ENCODE measurements at places on chromosomes 13 and 19.

GRCh38 chr13:112851107-112852038 lies 117.6 kb upstream of the MCF2L start:
- DNase-seq: no peak

DNA sequence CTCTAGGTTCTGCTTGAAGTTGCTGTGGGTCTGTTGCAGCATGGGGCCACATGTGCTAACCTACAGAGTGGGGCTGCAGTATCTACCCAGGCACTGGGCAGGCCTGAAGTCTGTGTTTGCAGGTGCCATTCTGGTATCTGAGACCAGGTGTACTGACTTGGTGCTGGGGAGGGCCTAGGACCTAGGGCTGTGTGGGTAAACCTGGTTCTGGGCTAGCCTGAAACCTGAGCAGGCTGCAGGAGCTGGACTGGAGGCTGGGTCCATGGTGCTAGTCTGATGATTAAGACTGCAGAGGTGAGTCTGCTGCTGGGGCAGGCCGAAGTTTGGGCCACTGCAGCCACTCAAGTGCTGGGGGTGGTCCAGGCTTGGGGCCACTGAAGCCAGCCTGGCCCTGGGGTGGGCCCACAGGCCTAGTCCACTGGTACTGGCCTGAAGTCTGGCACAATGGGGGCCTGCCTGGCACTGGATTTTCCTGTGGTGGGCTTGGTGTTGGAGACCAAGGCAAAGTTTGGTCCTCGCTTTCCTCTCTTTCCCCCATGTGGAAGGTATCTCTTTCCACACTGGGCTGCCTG lies 310.6 kb downstream of the NDFIP2 start:
- no peak for DNase-seq

DNA sequence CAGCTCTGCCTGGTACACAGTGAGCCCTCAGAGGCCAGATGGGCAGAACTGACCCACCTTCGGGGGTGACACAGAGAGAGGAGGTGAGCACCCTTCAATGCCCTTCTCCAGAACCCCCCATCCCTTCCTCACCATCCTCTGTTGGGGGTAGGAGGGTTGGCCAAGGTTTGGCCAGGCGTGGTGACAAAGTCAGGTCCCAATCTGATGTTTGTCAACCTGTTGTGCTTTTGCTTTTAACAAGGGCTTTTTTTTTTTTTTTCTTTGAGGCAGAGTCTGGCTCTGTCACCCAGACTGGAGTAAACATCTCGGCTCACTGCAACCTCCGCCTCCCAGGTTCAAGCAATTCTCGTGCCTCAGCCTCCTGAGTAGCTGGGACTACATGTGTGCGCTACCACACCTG lies 7.3 kb downstream of the PTGIR start:
- DNase-seq: no peak

GRCh38 chr19:6694147-6694815 lies 24.3 kb upstream of the TNFSF14 start:
- no peak for DNase-seq

DNA sequence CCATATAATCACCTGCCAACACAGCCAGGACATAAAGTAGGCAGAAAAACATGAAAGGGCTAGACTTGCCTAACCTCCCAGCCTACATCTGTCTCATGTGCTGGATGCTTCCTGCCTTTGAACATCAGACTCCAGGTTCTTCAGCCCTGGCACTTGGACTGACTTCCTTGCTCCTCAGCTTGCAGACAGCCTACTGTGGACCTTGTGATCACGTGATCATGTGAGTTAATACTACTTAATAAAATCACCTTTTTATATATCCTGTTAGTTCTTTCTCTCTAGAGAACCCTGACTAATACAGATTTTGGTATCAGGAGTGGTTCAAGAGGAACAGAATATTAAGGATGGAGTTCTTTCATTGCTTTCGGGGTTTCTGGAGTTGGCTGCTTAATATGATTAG lies 2867.6 kb downstream of the PCDH9 start:
- DNase-seq: no peak

DNA sequence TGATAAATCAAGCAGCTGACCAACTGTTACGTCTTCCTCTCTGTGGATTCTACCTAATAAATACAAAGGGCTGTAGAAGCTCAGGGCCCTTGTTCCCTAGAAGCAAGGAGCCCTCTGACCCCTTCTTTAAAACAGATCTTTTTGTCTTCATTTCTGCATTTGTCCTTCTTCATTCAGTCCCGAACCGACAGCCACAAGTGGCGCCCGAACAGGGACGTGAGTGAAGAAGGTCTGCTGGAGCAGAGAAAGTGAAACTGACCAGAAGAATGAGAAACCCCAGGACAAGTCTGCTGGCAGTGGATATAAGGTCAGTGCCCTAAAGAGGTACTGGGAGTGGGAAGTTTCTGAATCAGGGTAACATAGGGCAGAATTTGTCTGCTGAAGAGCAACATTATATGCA lies 13.1 kb downstream of the ZNF773 start:
- DNase-seq: no peak

- DNase-seq: no peak
These were observed 9.0 kb upstream of the ISYNA1 start for GRCh38 chr19:18446811-18447359.

GRCh38 chr13:42717176-42717575 lies 64.2 kb upstream of the FAM216B start:
- no peak for DNase-seq

DNA sequence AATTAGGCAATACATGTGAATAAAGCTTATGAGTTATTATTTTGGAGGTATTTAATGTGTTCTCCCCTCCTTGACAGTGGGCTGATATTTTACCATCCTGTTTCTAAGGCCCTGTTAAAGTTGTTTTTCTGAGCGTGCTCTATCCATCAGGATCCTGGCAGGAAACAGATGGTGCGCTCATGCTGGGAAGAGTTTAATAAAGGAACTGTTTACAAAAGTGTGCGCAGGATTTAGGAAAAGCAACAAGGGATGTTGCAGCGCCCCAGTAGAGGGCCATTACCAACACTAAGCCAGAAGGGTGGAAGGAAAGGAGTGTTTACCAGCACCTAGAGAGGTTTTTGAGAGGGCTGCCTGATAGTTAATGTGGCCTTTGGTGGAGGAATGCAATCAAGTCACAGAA lies 374.5 kb downstream of the KCNRG start:
- DNase-seq: no peak

DNA sequence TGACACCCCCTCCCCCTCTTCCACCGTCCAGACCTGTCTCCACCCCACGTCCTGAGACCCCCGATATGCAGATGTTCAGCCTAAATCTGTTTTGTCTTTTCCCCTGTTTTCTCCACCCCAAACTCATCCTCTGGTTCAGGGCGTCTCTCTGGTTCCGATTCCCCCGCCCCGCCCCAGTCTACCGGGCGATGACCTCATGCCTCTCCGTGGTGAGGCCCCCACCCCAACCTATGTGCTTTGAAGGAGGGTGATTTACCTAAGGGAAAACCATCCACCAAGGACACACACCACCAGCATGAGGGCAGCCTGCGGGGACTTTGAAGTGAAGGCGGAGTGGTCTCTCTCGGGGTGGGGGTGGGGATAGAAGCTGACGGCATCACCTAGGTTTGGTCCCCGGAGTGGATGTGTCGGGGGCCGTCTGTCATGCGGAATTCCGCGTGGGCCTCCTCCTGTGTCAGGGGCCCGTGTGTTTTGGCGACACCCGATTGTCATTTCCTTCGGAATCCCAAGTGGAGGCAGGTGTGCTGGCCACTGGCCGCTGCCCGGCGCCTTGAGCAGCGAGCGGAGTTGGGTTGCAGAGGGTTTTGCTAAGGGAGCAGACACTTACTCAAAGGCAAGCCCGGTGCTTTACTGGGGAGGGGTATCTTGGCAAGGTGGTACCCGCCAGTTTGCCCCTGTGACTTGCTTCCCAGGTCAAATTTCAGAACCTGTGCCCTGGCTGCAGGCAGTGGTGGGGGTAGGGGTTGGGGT lies 1.4 kb downstream of the FZR1 start:
- peak; percentile 47 for DNase-seq

- DNase-seq: no peak
These were observed 15.0 kb downstream of the ZC3H4 start for GRCh38 chr19:47098608-47099007.

- DNase-seq: no peak
These were observed 1263.1 kb downstream of the PCDH9 start for GRCh38 chr13:65966991-65967451.

- no peak for DNase-seq
These were observed 92.4 kb downstream of the DCT start for GRCh38 chr13:94387047-94387446.

DNA sequence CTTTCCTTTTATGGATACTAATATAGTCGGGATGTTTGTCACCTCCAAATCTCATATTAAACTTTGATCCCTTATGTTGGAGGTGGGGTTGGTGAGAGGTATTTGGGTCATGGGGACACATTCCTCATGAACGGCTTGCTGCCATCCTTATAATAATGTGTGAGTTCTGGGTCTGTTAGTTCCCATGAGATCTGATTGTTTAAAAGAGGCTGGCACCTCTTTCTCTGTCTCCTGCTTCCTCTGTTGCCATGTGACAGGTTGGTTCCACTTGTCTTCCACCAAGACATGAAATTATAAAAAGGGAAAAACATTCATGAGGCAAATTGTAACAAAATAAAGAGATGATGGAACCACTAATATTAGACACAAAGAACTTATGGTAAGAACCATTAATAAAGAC lies 107.8 kb upstream of the ATXN8OS start:
- DNase-seq: no peak

- no peak for DNase-seq
These were observed 33.8 kb upstream of the LRCH1 start for GRCh38 chr13:46519182-46519581.

DNA sequence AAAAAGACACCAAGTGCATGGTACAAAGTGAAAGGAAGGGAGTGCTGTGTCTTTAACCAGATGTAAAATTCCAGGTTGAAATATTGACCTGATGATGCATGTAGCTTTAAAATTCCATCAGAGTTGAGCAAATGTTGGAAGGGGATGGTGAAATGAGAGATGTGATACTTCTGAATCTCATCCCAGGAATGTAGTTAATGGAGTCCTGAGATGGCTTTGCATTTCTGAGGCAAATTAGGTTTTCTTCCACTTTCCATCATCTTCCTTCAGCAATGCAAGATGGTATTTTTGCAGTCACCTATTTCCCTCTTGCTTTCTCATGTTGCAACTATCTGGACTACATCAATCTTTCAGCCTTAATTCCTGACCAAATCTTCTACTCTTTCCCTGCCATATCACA lies 194.1 kb upstream of the MIR17HG start:
- DNase-seq: no peak

- DNase-seq: no peak
These were observed 25.2 kb downstream of the COL4A1 start for GRCh38 chr13:110281736-110282135.

DNA sequence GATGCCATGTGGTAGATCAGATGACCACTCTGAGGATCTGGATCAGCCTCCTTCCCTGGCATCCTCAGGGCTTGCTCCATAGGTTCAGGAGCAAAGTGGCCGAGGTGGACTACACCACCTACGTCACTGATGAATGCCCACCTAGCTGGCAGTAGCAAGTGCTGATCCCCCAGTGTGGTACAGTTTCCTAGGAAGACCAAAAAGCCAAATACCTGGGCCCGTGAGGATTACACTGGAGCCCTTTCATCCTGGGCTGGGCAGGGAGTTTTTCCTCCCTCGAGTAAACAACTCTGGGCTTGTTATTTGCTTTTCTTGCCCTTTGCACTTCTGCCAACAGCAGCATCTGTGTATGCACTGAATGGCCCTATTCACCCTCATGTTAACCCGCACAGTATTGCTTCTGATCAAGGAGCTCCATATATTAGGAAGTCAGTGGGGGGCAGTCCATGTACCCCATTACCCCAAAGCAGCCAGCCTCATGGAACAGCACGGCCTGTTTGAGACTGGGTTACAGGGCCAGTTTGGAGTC lies 3.3 kb upstream of the MYADM start:
- DNase-seq: no peak

GRCh38 chr19:45100846-45101252 lies 7.9 kb downstream of the PPP1R37 start:
- no peak for DNase-seq

DNA sequence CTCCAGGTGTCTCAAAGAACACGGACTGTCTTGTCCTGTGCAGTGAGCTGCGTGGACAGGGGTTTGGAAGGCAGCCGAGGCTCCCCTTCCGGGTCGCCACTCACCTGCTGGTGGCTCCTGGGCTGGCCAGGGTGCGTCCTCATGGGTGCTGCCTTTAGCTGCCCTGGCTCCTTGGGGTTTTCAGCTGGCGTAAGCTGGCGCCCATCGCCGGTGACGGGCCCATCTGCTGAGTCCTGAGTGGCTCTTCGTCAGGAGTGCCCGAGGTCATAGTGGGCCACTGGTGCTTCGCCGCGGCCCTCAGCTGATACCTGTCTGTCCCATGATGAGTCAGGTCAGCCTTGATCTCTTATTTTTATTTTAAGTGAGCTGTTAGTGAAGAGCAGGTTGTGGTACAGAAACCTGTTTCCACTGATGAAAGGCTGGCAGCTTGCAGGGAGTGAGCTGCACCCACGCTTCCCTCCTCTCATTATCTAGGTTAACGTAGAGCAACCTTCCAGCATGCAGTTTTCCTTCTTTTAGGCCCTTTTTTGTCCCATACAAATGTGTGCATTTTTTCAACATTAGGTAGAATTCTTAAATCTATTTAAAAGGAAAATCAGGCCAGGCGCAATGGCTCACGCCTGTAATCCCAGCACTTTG lies 18.4 kb downstream of the EPN1 start:
- DNase-seq: no peak

DNA sequence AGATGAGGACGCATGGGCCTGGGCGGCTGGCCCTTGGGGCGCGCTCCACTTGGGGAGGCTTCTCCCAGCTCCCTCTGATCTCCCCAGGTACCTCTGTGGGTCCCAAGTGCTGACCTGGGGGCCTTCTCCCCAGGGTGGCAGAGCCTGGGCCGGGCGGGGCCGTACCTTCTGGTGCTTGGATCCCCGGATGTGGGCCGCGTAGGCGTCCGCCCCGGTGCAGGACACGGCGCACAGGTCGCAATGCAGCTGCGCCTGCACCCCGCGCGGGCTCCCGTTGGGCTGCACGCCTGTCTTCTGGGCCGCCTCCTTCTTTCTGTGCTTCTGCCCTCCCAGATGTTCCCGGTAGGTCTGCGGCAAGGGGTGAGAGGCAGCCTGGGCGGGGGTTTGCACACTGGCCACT lies 41.1 kb upstream of the MATK start:
- DNase-seq: no peak

- DNase-seq: no peak
These were observed 1.2 kb upstream of the CDC34 start for GRCh38 chr19:530134-531008.

DNA sequence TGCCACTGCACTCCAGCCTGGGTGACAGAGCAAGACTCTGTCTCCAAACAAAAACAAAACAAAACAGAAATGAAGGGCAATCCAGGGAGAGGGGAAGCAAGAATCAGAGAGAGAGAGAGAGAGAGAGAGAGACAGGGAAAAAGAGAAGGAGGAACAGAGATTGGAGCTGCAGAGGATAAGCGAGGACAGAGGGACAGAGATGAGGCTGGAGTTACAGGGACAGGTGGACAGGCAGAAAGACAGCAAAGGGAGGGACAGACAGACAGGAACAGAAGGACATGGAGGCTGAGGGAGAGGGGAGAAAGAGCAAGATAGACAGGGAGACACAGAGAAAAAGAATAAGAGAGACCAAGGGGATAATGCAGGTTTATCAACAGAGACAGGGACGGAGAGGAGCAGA lies 1.3 kb upstream of the CRX start:
- no peak for DNase-seq
